Occipital lobe (tissue), 3 donors: ENCODE measurements at places on chromosomes 16 and 17.

DNA sequence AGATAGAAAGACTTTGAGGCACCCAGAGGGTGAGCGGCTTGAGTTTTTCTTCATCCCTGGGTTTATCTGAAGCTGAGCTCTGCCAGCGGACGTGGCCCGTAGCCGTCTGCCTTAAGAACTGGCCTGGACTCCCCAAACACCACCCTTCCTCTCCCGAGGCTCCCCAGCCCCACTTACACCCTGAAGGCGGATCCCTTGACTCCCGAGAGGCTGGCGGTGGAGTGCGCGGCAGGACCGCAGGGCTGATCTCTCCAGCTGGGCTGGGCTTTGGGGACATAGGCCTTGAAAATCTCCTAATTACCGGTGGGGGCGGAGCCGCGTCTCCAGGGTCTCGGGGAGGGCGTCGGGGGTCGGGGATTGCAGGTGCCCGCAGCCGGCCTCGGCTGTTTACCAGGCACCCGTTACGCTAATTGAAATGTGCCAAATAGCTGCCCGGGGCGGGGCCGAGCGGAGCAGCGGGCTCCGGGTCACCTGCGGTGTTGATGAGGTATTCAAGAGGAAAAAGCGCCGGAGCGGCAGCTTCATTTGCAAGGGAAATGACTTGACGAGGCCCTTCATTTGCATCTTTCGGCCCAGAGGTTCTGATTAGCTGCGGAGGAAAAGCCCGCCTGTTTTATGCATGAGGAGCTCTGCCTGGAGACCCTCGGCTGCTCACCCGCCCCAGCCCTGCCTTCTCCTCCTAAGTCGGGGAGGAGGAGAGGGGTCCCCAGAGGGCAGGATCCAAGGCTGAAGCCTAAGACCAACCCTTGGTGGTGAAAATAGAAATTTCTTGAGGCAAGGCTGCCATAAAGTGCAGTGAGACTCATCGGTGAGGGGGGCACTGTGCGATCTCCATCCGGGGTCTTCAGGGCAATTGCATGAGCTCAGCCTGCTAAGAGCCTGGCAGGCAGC, 100.7 kb downstream of the MGAT5B start:
- DNase-seq, result no peak

- DNase-seq, result no peak
Measured at GRCh38 chr16:22270525-22270924, 26.7 kb upstream of the POLR3E start.

GRCh38 chr16:85379041-85380001, 233.8 kb upstream of the GSE1 start:
- peak; percentile 27 for DNase-seq

DNA sequence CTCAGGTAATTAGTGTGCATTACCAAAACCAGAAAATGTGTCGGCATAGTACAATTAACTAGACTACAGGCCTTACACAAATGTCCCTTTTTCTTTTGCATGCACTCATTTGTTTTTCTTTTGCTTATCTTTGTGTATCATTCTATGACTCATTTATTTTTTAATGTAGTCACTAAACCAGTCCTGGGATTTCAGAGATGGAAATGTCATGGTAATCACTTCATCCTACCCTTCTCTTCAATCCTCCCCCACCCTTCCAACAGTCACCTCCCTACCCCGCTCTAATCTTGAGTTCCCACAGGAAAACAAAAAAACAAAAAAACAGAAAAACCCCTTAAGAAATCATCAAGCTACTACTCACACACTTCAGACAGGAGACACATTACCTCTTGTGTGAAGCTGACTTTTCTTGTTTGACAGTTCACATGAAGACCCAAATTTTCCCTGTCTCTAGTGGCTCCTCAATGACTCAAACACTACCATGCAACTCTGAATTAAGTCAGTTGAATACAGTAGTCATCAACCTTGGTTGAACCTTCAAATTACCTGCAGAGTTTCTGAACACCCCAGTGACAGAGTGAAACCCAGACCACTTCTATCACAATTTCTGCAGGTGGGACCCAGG, 242.4 kb upstream of the SALL1 start:
- no peak for DNase-seq

GRCh38 chr16:10957771-10958482, 13.6 kb downstream of the CLEC16A start:
- no peak for DNase-seq

DNA sequence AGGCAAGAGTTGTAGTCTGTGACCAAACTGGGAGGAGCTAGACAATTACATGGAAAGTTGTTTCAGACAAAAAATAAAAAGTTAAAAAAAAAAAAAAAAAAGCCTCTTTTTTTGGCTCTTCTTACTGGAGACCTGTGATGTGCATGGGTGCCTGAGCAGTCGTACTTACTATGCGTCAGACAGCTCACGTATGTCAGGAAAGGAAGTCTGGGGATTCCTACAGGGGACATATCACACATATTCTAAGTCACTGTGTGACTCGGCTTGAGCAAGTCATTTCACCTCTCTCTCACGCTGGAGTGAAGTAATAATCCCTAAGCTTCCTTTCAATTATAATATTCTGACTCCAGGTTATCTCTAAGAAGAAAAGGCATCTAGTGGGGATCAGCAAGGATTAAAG, 6.0 kb downstream of the SLFN14 start:
- DNase-seq, result no peak
